Activated B cell treated with CpG ODN at 0.5 μM for 24 hours (primary cell): ENCODE measurements at places on chromosomes 1 and 21.

- no peak for DNase-seq
These were observed 4.5 kb upstream of the ERVH48-1 start for GRCh38 chr21:42929969-42930368.

GRCh38 chr1:44059664-44060355, 28.5 kb upstream of the SLC6A9 start:
- no peak for DNase-seq

DNA sequence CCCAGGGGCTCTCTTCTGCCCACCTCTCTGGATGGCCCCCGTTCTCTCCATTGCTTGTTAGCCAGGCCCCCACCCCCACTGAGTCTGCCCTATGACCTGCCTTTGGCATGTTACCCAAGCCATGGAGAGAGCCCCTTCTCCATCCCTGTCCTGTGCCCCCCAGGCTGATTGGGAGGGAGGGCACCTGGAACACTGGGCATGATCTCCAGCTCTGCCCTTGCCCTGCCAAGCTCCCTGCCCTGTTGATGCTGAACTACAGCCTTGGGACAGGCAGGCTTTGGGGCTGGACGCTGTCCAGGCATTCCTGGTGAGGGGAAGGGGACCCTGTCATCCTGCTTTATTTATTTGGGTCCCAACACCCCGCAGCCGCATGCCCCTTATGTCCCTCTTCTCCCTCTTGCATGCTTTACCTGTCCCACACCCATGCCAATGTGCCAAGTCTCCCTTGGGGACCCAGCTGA, 10.7 kb downstream of the TRIM46 start:
- DNase-seq, result no peak

GRCh38 chr21:25890001-25890400, 155.2 kb downstream of the GABPA start:
- DNase-seq, result no peak

DNA sequence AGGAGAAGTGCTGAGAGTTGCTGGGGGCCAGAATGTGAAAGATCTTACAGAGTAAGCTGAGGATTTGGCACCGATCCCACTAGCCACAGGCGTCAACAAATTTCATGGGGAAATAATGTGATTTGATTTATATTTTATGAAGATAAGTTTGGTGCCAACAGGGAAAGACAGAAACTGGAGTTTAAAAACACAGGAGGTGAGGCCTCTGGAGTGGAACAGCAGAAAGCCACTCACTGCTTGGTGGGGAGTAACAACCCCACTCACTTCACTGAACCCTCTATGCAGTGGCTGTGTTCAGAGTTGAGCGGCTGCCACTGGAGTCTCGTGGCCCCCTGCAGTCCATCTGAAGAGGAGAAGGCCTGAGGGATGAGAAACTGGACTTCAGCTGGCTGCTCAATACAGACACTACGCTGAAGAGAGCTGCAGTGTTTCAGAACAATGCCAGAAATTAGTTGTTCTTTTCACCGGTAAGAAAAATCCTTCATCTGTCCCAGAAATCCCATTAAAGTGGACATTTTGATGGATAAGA, 48.0 kb upstream of the RXRG start:
- DNase-seq, result no peak

- no peak for DNase-seq
These were observed 2.9 kb downstream of the C1orf105 start for GRCh38 chr1:172423336-172423735.
